ENCODE measurements at places on chromosomes 16 and 17. TPM values are rescaled to one million over a fixed set of nuclear protein-coding genes. Genes with fewer than 3 reads are reported as not detected.

Gene TMEM100
- 63.1 TPM for total RNA-seq

Gene GNAO1
- 1.3 TPM for total RNA-seq

Gene VMO1
- total RNA-seq, result 6.0 TPM

Gene HDAC5
- 28.0 TPM for total RNA-seq

Gene CA7
- not detected for total RNA-seq

Gene SCARF1
- 24.8 TPM for total RNA-seq

Gene CES5A
- total RNA-seq, result not detected

Gene MYO1D
- 62.0 TPM for total RNA-seq
